ENCODE measurements at places on chromosomes 13 and 19.

- no peak for DNase-seq
Measured at GRCh38 chr13:94701313-94702180, 10.8 kb downstream of the SOX21 start.

GRCh38 chr13:84744203-84744602 is 861.9 kb upstream of the SLITRK1 start:
- no peak for DNase-seq

DNA sequence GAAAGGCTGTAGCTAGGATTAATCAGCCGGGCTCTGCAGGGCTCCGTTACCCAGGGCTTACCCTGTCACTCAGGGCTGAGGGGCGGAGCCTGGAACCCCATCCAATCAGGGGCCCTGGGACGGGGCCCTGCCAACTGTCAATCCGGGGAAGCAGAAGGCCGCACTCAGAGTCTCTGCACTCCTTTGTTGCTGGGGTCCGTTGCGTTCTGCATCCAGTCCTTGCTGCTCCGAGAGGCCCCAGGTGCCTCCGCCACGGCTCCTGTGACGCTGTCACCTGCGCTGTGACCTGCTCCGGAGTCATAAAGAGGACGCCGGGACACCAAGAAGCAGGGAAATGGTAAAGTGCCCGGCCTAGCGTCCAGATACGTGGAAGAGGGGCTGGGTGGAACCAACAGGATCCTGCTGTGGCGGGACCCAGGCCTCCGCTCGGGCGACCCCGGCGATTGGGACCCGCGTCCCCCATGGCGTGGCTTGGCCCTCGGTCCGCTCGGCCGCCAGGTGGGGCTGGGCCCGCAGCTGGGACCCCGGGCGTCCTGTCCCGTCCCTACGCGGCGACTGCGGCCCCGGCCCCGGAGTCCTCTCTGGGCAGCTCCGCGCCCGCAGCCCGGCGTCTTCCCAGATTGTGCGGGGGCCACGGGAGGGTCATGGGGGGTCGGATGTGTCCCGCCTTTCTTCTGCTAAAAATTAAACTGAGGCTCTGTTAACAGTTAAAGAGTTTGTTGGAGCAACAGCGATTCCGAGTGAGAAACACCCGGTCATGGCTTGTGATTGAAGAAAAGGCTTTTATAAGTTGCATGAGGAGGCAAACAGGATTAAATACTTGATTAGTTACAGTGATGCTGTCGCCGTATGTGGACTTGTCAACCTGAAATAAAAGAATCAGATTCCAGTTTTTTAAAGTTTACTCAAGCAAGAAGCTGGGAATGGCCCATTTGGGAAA is at the start of gene ZNF491:
ZNF491 (plus strand) TSS at position 133 of the 940 bp plus-strand sequence. CDS start 7,431 bp downstream, outside the sequence.
- peak; percentile 97 for DNase-seq

GRCh38 chr13:65540175-65540574 is 1690.0 kb downstream of the PCDH9 start:
- no peak for DNase-seq

DNA sequence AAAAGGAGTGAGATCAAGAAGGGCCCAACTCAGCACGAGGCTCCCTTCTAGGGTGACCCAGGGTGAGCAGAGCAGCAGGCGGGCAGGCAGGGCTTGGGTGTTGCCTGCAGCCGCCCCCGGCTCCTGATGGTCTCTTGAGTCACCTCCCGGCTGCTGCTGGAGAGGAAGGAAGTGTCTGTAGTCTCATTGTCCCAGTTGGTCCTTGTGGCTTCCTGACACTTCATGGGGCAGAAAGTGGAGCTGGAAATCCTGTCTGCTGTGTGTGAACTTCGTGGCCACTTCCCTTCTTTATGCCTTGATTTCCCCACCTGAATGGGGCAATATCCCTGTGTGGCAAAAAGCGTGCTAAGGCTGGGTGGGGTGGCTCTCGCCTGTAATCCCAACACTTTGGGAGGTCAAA is 2.5 kb downstream of the MAP1S start:
- no peak for DNase-seq

GRCh38 chr19:49415102-49415809 is 8.0 kb downstream of the PTH2 start:
- peak; percentile 64 for DNase-seq

DNA sequence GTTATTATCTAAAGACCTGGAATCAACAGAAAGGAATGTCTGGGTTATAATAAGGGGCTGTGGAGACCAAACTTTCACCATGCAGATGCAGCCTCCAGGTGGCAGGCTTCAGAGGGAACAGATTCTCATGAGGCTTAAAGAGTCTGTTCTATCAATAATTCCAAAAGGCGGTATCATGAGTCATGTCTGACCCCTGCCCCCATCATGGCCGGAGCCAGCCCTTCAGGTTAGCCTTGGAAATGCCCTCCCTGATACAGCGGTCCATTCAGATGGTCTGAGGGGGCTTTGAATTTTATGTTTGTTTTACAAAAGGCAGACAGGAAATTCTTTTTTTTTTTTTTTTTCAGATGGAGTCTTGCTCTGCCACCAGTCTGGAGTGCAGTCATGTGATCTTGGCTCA is 21.7 kb upstream of the LAMP1 start:
- peak; percentile 55 for DNase-seq

- no peak for DNase-seq
Measured at GRCh38 chr19:843180-843835, 2.5 kb downstream of the PRTN3 start.

- peak; percentile 53 for DNase-seq
Measured at GRCh38 chr13:30679483-30680330, 55.6 kb upstream of the ALOX5AP start.
